ENCODE measurements at places on chromosomes 11 and 22.

DNA sequence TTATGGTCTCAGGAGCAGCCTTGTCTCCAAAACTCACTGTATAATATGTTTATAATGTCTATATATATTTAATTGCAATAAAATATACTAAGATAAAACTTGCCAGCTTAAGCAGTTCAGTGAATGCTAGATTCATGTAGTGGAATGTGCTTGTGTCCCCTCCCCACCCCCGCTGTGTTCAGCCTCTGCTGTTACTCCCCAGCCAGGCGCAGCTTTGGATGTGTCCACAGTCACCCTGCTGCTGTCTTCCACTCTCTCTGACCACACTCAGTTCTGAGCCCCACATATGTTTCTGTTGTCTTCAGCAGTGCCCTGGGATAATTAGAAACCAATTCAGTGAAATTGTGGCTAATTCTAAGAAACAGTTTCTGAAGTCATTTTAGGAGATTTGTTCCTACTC, 52.2 kb downstream of the PPFIA1 start:
- DNase-seq = no peak

- no peak for DNase-seq
These were observed 8.8 kb downstream of the SERPIND1 start for GRCh38 chr22:20782596-20783299.

- no peak for DNase-seq
These were observed 14.8 kb upstream of the PAX6 start for GRCh38 chr11:31825838-31826484.

DNA sequence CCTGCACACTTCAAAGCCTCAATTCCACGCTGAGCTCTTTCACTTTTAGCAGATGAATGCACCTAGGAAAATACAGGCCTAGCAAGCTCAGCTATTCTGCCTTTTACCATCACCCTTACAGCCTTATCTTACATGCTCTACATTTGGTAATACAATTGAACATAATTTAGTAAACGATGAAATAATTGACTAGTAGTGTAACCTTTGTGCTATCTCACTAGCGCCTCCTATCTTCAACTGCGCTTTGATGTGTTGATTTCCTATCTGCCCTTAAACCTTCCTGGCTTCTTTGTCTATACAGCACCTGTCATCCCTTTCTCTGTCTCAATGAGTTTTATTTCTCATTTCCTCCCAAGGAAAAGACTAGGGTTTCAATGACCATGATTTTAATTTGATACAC, 149.7 kb downstream of the LRRC4C start:
- DNase-seq = no peak

GRCh38 chr11:128206461-128206860, 380.9 kb downstream of the ETS1 start:
- no peak for DNase-seq

GRCh38 chr11:59610289-59610688, 5.3 kb downstream of the OSBP start:
- DNase-seq = no peak

DNA sequence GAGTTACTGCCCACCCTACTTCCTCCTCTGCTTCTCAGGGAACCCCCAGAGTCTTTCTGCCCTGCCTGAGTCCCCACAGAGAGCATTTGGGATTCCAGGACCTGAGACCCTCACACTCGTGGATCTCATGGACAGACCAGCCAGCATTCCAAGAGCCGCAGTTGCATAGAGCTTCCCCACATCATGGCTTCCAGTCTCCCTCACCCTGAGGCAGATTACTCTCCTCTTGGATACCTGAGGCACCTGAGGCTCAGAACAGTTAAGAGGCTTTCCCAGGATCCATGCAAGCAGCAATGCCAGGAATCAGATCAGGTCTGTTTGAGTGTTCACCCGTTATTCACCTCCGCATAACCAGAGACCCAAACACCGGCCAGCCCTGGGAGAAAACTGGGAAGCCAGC, 102.2 kb downstream of the TRIM29 start:
- no peak for DNase-seq

All from A549 (cell line).